ENCODE measurements at places on chromosomes 12 and 14. TPM values are rescaled to one million over a fixed set of nuclear protein-coding genes. Genes with fewer than 3 reads are reported as not detected.
A peak's percentile ranks its signal among the peaks of the same experiment; 100 is the strongest.

The ATF1 gene
- 47.0 TPM for total RNA-seq

- peaks cover 29% of the 10 kb centered on the region for H3K4me1 ChIP-seq
- no peak overlapping the region for H3K27ac ChIP-seq
- no peak for DNase-seq
- H3K36me3 ChIP-seq, result no peaks in the 10 kb centered on the region
- H3K27me3 ChIP-seq, result no peaks in the 10 kb centered on the region
Observed at GRCh38 chr12:22037947-22038346, 8.1 kb upstream of the CMAS start.

DNA sequence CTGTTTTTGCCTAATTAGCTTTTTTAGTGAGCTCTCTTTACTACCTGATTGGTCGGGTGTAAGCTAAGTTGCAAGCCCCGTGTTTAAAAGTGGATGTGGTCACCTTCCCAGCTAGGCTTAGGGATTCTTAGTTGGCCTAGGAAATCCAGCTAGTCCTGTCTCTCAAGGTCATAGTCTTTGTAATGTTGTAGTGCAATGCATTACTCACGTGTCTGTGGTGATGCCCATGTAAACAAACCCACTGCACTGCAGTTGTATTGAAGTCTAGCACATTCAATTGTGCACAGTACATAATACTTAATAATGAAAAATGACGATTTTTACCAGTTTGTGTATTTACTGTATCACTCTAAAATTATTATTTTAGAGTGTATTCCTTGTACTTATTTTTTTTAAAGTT lies 335.5 kb downstream of the NUAK1 start:
- H3K4me1 ChIP-seq, result no peaks in the 10 kb centered on the region
- no peaks in the 10 kb centered on the region for H3K36me3 ChIP-seq
- H3K27me3 ChIP-seq, result no peaks in the 10 kb centered on the region

The HOXC12 gene
- total RNA-seq, result 9.4 TPM

DNA sequence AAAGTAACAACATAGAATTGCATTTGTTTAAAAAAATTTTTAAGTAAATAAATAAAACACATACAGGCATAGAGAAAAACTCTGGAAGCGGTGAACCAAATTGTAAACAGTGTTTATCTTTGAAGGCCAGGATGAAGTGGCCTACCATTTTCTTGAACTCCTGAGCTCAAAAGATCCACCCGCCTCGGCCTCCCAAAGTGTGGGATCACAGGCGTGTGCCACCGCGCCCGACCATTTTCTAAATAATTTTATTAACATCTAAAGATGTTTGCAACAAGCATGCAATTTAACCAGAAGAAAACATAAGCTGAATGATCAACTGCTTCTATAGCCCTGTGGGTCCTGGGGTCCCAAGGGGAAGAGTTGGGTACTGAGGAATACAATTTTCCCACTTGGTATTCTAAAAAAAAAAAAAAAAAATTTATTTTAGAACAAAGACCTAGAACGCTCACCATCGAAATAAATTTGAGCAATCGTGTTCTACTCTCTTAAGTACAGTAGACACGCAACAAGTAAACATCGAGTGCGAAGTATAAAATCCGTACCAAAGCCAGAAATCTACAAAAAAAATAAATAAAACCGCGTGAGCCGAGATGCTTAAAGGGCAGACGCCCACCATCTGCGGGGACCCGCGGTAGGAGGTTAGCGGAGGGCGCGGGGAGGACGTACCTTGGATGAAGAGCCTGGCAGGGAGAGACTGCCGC lies 484 bp downstream of the MIS18BP1 start:
- peak overlapping the region; percentile 77 for H3K4me3 ChIP-seq
- H3K27me3 ChIP-seq, result no peaks in the 10 kb centered on the region
- H3K36me3 ChIP-seq, result no peaks in the 10 kb centered on the region
- peak overlapping the region; percentile 96 for H3K27ac ChIP-seq
- H3K4me1 ChIP-seq, result peaks cover under 1% of the 10 kb centered on the region

DNA sequence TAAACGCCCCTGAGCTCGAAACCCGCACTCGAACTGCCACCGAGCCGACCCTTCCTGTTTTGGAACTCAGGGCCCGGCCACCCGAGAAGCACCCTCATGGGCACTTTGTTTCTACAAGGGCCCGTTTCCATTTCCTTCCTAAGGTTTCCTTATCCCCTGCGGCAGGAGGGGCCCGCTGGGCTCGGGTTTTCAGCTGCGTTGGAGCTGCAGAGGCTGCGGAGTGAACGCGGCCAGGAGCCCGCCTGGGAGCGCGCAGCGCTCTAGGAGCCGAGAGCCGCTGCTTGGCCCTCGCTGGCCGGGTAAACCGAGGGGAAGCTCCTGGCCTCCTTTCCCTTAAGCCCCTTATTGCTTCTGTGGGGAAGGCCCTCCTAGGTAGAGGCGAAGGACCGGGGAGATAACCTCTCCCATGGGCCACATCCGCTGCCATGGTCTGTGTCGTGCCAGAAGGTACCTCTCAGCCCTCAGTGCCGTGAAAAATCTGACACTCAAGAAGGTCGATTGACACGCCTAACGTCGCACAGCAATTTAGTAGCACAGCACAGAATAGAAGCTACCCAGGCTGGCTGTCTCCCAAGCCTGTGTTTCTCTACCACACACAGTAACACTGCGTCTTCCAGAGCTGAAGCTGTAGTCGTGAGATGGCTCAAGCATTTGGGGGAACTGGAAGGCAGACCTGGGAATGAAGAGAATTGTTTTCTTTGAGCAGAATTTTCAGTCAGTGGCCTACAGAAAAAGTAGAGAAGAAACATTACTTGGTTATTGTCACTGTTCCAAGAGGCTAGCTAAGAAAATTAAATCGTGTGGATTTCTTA lies 12.9 kb upstream of the CALM1 start:
- H3K27ac ChIP-seq, result no peak overlapping the region
- no peaks in the 10 kb centered on the region for H3K36me3 ChIP-seq
- H3K4me3 ChIP-seq, result peak overlapping the region; percentile 60
- peak; percentile 68 for DNase-seq

GRCh38 chr14:100900837-100901390 lies 2.6 kb downstream of the RTL1 start:
- H3K36me3 ChIP-seq, result no peaks in the 10 kb centered on the region
- peak; percentile 79 for DNase-seq
- H3K4me1 ChIP-seq, result peaks cover 9% of the 10 kb centered on the region
- H3K4me3 ChIP-seq, result no peak overlapping the region

GRCh38 chr14:46582826-46583225 lies 68.8 kb downstream of the RPL10L start:
- no peaks in the 10 kb centered on the region for H3K36me3 ChIP-seq
- peaks cover 7% of the 10 kb centered on the region for H3K4me1 ChIP-seq
- no peak overlapping the region for H3K4me3 ChIP-seq
- DNase-seq, result no peak
- no peaks in the 10 kb centered on the region for H3K27me3 ChIP-seq
- H3K27ac ChIP-seq, result no peak overlapping the region

DNA sequence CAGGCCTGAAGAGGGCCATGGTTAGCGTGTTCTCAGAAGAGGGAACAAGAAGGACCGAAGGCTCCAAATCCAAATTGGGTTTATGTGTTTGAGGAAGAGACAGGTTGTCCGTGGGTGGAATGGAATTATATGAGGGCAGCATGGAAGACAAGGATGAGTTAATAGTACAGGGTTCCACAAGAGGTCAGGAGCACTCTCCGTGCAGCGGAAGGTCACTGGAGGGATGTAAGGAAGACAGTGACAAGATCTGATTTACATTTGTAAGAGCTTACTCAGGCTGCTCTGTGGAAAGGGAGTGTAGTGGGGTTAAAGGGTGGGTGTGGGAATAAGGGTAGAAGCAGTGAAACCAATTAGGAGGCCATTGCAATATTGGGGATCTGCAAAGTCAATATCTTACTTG lies 97.0 kb downstream of the TPH2 start:
- H3K36me3 ChIP-seq, result no peaks in the 10 kb centered on the region
- H3K27me3 ChIP-seq, result no peaks in the 10 kb centered on the region
- no peak for DNase-seq
- no peak overlapping the region for H3K27ac ChIP-seq
- H3K4me3 ChIP-seq, result no peak overlapping the region

The RDH5 gene
- total RNA-seq, result 9.7 TPM

DNA sequence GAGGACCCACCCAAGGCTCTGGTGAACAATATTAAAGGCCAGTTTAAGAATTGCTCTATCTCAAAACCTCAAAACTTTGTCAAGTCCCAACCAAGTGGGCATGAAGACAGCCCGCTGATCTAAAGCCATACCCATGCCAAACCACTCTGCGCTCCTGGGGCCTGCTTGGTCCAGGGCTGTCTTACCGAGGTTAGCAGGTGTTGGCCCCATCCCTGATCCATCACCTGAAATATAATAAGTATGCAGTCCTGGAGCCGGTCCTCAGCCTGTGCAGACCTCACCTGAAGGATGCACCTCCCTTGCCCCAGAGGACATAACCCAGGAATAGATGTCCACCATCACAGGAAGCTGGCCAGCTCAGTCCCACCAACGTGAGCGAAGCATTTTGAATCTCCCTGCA lies 198.3 kb upstream of the FKBP4 start:
- H3K27me3 ChIP-seq, result peaks cover 7% of the 10 kb centered on the region
- no peak overlapping the region for H3K4me3 ChIP-seq
- H3K36me3 ChIP-seq, result no peaks in the 10 kb centered on the region
- H3K4me1 ChIP-seq, result no peaks in the 10 kb centered on the region
- H3K27ac ChIP-seq, result no peak overlapping the region

- H3K4me1 ChIP-seq, result no peaks in the 10 kb centered on the region
- H3K36me3 ChIP-seq, result no peaks in the 10 kb centered on the region
- H3K4me3 ChIP-seq, result no peak overlapping the region
- DNase-seq, result peak; percentile 62
- H3K27me3 ChIP-seq, result no peaks in the 10 kb centered on the region
Observed at GRCh38 chr12:74111688-74112360, 425.8 kb upstream of the ATXN7L3B start.

Data from Caco-2 (cell line).